Cortex of kidney (tissue), 1 donor: ENCODE measurements at places on chromosomes 2 and 18.

DNA sequence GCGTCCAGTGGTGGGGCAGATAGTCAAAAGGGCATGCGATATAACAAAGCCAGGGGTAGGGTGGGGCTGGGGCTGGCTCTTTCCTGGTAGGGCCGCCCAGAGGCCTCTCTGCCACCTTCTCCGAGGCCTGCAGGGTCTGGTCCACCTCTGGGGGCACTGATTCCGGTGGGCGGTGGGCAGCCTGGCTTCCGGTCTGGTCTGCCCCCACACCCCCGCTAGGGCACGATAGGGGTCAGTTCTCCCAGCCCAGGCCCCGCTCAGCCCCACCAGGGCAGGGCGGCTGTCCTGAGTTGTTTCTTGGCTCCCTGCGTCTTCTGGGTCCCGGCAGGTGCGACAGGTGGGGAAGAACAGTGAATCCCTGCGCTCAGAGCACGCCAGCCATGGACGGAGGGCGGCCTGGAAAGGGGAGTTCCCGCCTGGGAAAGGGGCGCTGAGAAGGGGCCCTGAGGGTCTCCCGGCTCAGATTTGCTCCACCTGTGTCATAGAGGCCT, 707 bp upstream of the ERFE start:
- no peak for DNase-seq

GRCh38 chr2:16378031-16378430, 287.6 kb downstream of the CYRIA start:
- no peak for DNase-seq

DNA sequence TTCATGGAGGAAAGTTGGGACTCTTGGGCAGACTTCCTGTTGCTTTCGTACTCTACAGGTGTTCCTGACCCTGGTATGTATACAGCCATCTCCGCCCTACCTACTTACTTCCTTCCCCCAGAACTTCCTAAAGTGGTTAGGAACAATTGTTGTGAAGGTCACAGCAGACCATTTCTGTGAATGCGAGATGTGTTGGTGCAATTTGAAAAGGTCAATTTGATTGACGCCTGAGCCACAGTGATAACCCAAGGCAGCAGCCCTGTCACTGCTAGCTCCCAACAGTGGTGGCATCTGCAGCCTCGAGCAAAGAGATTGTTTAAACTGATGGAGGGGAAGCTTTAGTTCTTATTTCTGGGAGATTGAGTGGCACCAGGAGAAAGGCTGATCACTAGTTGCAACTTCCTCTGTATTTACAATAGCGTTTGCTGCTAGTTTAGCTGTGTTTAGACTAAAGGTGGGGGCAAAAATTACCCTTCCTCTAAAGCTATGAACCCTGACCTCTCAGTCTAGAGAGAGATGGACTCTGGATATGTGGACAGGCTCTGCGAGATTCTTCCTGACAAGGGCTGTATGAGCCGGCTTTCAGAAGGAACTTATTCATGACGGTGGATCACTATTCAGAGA, 78.3 kb upstream of the MAP4K3 start:
- DNase-seq: no peak

- DNase-seq: no peak
These were observed 86.0 kb downstream of the NRP2 start for GRCh38 chr2:205768341-205768740.

DNA sequence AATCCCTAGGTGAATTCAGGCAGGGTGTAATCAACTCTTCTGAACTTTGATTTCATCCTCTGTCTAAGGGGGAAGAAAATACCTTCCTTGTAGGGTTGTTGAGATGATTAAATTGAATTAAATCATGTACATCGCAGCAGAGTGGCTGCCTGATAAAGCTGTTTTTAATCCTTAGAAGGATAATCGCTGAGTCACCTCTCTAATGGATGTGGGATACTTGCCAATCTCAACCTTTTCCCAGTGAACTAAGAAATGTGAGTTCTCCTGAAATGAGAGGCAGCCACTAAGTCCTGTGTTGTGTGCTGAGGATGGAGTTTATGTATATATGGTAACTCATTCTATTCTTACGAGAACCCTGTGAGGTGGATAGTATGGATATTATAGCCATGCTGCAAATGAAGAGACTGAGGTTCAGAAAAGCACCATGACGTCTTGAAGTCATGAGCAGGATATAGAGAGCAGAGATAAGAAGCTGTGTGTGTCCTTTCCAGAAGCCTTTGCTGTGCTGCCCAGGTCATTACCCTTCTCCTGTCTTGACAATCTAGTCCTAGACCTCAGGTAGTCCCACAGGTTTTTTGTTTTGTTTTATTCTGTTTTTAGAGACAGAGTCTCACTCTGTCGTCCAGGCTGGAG, 93.3 kb downstream of the HNRNPLL start:
- no peak for DNase-seq

GRCh38 chr18:4231260-4231659, 223.8 kb downstream of the DLGAP1 start:
- no peak for DNase-seq

GRCh38 chr2:170354388-170354787, 176.4 kb downstream of the MYO3B start:
- no peak for DNase-seq

DNA sequence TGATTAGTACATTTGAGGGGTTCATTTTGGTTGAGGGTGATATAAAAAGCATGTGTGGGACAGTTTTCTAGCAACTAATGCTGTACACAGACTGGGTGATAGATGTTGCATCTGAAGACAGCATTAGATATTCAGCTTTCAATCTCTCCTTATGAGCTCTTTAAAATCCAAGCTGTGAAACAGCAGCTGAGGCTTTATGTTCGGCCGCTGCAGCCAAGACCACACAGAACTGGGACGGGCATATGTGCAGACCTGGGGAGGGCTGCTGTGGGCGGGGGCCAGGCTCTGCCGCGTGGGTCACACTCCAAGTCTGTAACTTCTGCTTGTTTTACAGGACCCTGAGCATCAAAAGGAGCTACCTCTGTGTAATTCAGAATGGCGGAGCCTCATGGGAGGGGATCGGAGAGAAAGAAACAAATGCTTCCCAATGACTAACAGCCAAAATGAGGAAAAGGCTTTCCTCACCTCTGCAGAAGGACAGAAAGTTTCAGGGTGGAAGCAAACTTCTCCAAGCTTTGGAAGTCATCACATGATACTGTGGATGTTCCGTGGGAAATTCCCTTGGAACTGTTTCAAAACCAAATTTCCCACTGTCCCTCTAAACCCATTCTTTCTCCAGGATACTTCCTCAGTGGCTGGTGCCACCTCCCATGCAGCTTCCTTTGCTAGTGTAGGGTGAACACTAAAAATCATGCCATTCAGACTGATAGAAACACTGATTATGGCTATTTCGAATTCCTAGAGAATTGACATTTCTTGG, 711.9 kb upstream of the ID2 start:
- DNase-seq: no peak

GRCh38 chr18:46209161-46209560, 105.0 kb downstream of the HAUS1 start:
- no peak for DNase-seq

DNA sequence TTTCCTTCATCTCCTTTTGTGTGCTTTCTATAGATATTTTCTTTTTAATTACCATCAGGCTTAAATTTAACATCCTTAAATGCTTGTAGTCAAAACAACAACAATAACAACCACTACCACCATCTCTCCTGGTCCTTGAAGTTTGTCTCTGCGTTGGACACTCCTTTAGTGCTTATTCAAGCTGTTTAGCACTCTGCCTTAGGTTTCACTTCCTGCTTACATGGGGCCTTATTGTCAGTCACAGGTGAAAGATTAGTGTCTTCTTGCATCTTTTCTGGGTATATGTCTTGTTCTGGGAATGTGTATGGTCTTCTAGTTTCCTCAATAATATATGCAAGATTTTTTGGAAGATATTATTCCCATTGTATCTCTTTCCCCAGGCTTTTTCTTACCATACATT, 240.1 kb upstream of the NXPH2 start:
- DNase-seq: no peak

GRCh38 chr2:42804338-42804737, 12.0 kb upstream of the HAAO start:
- DNase-seq: no peak

DNA sequence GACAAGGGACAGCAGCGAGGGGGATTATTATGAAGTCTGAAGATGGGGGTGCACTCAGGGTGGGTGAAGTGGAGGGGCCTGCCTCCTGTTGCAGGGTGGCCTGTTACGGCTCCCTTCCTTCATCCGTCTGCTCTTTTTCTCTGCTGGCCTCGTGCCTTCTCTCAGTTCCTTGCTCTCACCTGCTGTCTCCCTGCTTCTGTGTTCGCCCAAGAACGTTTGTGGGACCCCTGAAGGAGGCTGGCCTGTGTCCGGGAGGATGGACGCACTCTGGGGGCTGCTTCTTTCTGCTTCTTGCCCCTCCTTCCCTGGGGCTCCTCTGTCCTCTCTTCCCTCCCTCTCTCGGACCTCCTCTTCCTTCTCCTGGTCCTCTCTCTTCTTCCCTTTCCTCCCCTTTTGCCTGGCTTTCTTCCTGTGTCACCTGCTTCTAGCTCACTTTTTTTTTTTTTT, 13.8 kb downstream of the MROH2A start:
- no peak for DNase-seq

- no peak for DNase-seq
These were observed 181.3 kb downstream of the UXS1 start for GRCh38 chr2:106012591-106013347.

GRCh38 chr18:78796693-78797455, 182.7 kb upstream of the SALL3 start:
- no peak for DNase-seq

GRCh38 chr2:1277634-1278033, 135.6 kb upstream of the TPO start:
- DNase-seq: no peak

DNA sequence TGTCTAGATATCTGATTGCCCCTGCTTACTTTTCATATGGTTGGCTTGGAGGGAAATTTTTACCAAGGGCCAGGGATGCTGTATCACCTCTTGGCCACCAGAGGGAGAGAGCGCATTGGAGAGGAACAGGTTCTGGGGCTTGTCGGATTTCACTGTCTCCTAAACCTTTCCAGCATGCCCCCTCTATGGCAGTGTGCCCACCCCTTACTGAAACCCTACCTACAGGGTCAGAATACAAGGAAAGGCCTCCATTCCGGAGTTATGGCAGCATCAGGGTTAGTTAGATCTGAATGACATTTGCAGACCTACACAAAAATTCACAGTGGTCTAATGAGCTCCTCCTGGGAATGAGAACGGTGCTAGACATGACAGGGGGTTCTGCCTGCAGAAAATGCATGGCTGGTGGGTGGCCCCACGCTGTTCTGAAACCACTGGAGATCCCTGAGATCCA, 5.8 kb downstream of the SLC14A2 start:
- DNase-seq: no peak

DNA sequence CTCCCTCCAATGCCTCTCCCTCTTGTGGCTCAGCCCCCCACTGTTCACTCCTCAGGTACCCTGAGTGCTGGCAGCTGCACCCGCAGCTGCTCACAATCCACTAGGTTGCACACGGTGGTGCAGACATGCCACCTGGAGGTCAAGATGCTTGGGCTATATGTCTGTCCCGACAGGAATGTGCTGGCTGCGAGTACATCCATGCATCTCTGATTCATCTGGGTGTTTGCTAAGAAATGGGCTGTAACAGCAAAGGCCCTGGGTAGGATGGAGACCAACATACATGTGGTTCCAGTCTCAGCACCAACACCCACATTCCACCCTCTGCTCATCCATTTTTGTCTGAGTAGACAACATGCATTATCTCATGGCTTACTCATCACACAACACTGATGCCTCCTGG, 31.3 kb downstream of the ANKMY1 start:
- DNase-seq: no peak

GRCh38 chr2:42060718-42061619, 13.1 kb downstream of the PKDCC start:
- DNase-seq: no peak

DNA sequence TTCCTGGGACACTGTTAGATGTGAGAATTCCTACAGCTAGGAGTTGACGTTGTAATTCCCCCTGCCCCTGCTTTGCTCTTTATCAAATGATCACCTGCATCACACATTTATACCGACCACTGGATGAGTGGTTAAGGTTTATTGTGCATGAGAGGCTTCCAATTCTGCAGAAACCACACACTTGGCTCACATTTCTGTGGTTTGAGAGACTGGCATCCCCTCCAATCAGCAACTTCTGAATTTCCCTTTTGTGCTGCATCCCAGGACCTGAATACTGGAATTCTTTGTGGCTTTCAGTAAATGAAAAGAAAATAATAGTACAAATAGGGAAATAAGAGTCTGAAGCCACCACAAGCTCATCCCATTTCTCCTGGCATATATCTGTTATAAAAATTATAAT, 628.7 kb upstream of the PIK3C3 start:
- no peak for DNase-seq

DNA sequence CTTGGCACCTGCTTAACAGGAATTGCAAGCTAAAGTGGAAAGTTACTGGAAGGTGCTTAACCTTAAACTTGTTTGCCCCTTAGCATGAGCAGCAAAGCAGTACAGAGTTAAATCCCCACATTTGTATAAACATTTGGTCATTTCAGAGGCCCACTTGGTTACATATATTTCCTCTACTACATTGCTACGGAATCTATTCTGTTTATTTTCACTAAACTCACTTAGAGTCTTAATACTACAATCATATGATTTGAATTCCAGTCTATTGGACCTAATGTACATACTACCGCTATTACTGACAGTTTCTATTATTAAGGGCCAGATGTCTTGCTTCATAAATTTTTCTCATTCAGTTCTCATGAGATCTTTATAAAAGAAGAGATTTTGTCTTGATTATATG, 1294.0 kb downstream of the LRP1B start:
- no peak for DNase-seq

GRCh38 chr18:3816610-3817363, 366.8 kb downstream of the TGIF1 start:
- DNase-seq: no peak

- DNase-seq: no peak
These were observed 4.0 kb downstream of the GKN2 start for GRCh38 chr2:68948710-68949109.

- DNase-seq: no peak
These were observed 188.4 kb downstream of the SH3BP4 start for GRCh38 chr2:235139956-235140800.

GRCh38 chr2:31525876-31526275, 54.9 kb downstream of the SRD5A2 start:
- DNase-seq: no peak

DNA sequence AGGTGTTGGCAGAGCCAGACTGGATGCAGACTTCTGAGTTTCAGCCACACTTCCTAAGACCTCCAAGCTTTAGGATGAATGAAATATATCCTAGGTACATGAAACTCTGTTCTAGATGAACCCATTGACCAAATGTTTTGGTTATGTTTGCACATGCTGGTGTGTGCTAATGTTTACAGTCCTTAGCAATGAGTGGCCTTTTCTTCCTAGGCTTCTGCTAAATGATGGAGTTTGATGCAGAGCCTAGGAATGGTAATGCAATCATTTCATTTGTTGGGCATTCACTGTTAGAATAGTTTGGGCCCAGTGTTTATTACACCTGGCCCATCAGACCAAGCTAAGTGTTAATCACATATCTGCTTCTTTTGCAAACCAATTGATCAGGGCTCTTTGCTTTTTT, 464.7 kb downstream of the MEIS1 start:
- DNase-seq: no peak

- DNase-seq: no peak
These were observed 119.1 kb upstream of the SCN1A start for GRCh38 chr2:166246901-166247300.

- DNase-seq: no peak
These were observed 497.8 kb downstream of the EIPR1 start for GRCh38 chr2:2879781-2880180.
